ENCODE measurements at places on chromosomes 13 and 19. TPM values are rescaled to one million over a fixed set of nuclear protein-coding genes. Genes with fewer than 3 reads are reported as not detected.

The ZNF225 gene
- total RNA-seq, result 3.2 TPM

The FXYD7 gene
- not detected for total RNA-seq

GRCh38 chr13:108104736-108105135 is 110.6 kb downstream of the LIG4 start:
- DNase-seq, result no peak

The TGFBR3L gene
- total RNA-seq, result 5.3 TPM

DNA sequence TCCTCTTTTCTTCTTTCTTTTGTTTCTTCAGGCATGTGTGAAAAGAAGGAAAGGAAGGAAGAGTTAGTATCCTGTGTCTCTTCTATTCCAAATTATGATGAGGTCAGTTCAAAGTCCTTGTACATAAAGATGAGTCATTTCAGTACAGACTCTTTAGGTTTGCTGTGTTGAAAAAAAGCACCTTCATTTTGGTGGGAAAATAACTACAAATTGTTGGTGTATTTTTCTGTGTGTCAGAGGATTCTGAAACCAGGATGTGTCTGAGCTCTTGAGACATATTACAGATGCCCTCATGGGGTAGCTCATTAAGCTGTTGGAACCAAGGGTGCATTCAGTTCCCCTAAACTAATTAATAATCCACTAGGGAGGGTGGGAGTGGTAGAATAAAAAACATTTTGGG is 5.8 kb upstream of the HSPH1 start:
- no peak for DNase-seq

- DNase-seq, result peak; percentile 82
Observed at GRCh38 chr13:24228852-24229458, 68.4 kb downstream of the SPATA13 start.
